Ureter (tissue), 1 donor: ENCODE measurements at places on chromosomes 16 and 17. TPM values are rescaled to one million over a fixed set of nuclear protein-coding genes. Genes with fewer than 3 reads are reported as not detected.

DNA sequence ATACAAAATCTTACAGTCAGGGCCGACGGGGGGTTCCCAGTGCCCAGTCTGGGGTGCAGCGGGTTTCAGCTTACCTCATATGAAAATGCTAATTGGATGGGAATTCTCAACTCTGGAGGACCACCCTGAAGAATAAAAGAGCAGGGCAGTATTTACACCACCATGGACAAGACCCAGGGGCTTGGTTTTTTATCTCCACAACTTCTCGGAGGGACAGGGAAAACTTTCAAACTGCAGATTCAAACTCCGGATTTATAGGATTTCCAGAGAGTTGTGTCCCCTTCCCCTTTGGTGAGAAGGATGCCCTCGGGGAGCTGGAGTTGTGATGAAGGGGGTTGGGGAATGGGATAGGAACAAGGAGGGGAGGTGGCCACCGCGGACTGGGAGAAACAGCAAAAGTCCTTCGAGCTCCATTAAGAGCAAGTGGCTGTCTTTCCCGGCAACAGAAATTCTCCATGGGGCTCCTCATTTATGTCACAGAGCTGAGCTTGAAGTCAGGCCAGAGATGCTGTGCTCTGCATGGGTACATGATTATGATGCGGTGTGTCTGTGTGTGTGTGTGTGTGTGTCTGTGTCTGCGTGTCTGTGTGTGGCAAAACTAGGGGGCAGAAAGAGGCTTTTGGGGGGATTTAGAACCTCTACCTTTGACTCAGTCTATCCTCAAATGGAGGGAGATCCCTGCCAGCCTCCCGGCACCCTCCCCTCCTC lies 15.7 kb downstream of the FOXL1 start:
- no peak for DNase-seq

The SECTM1 gene
- 12.6 TPM for total RNA-seq

- no peak for DNase-seq
Measured at GRCh38 chr17:8868529-8868951, 1.1 kb upstream of the PIK3R6 start.

The PDILT gene
- total RNA-seq, result not detected

DNA sequence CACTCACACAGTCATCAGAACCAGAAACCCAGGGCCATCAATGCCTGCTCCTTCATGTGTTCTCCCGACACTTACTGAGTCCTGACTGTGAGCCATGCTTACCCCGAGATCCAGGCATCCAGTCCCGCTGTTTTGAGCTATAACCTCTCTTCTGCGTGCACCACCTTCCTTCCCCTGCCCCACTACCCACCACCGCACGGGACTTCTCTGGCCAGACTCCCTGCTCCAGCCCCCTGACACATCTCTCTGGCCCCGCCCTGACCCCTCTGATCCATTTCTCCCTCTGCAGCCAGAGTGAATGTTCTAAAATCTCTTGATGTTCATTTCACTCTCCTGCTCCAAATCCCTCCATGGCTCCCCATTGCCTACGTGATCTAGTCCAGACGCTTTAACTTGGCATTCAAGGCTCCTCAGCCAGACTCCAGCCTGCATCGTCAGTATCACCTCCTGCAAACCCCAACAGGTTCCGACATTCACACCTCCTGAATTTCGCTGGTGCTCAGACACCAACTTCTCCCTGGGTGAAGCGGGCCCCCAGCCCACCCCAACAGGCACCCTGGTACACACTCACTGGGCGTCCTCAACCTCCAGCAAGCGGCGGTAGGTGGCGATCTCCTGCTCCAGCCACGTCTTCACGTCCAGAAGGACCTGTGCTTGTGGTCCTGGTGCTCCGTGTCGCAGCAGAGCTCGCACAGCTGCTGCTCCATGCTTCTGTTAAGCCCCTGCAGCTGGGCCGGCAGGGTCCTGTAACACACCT lies 3.1 kb upstream of the KRT17 start:
- no peak for DNase-seq

- no peak for DNase-seq
Measured at GRCh38 chr17:45146890-45147580, 1.2 kb upstream of the HEXIM1 start.

DNA sequence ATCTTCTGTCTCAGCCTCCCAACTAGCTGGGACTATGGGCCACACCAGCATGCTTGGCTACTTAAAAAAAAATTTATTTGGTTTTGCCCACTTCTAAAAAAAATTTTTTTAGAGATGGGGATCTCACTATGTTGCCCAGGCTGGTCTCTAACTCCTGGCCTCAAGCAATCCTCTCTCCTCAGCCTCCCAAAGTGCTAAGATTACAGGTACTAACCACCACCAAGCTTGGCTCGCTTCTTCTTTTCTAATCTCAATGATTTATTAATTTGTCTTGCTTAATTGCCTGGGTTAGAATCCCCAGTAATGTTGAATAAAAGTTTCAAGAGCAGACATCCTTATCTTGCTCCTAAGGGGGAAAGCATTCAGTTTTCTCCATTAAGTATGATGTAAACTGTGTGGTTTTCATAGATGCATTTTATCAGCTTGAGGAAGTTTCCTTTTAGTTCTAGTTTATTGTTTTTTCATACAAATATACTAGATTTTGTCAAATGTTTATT lies 65.8 kb upstream of the NACA2 start:
- DNase-seq, result no peak
